ENCODE measurements at places on chromosomes 4 and X. TPM values are rescaled to one million over a fixed set of nuclear protein-coding genes. Genes with fewer than 3 reads are reported as not detected.

DNA sequence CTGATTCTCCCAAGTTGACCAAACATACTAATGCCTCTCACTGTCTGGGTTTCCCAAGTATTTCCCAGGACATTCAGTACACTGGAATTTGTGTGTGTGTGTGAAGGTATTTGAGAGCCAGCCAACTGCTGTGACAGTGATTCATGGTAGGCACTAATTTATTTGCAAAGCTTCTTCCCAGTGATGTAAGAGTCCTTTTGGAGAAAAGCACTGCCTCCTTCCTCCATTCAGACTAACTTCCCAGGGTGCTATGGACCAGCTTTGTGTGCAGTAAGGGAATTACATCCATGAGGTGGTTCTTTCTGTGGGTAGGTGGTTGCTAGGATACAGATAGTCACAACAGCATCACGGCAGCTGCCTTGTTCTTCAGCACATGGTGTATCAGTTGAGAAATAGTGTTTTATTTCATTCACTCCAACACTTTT, 8.7 kb downstream of the EGF start:
- DNase-seq: peak; percentile 13

GRCh38 chrX:17788439-17788838, 51.1 kb downstream of the SCML1 start:
- peak; percentile 25 for DNase-seq

- DNase-seq: no peak
Measured at GRCh38 chr4:137823007-137823406, 290.7 kb upstream of the PCDH18 start.

DNA sequence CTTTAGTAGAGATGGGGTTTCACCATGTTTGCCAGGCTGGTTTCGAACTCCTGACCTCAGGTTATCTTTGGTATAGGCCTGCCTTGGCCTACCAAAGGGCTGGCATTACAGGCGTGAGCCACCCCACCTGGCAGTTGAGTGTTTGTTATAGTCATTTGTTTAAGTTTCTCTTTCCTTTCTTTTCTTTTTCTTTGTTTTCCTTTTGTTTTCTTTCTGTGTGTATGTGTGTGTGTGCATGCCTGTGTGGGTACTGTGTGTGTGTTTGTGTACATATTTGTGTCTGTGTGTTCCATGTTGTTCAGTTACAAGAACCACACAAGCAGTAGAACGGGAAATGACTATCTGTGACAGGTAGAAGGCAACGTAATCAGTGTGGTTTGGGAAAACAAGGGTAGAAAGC, 624.9 kb downstream of the FSTL5 start:
- no peak for DNase-seq

Gene AFM
- not detected for total RNA-seq

Gene CT45A1
- total RNA-seq: 0.13 TPM

Gene AFP
- total RNA-seq: 1.2 TPM

All from muscle of leg (tissue), 16 donors.